ENCODE measurements at places on chromosomes 1 and 21.

GRCh38 chr1:208115924-208116640, 128.1 kb downstream of the PLXNA2 start:
- DNase-seq = no peak

- DNase-seq = no peak
Measured at GRCh38 chr1:198088360-198089071, 68.3 kb upstream of the NEK7 start.

- no peak for DNase-seq
Measured at GRCh38 chr1:164754088-164754600, 195.2 kb downstream of the PBX1 start.

GRCh38 chr1:110254604-110255391, 44.7 kb downstream of the KCNC4 start:
- DNase-seq = no peak

GRCh38 chr1:32989160-32990050, 24.8 kb upstream of the RNF19B start:
- DNase-seq = peak; percentile 75

- no peak for DNase-seq
Measured at GRCh38 chr1:23593042-23593521, 33.8 kb upstream of the ID3 start.

DNA sequence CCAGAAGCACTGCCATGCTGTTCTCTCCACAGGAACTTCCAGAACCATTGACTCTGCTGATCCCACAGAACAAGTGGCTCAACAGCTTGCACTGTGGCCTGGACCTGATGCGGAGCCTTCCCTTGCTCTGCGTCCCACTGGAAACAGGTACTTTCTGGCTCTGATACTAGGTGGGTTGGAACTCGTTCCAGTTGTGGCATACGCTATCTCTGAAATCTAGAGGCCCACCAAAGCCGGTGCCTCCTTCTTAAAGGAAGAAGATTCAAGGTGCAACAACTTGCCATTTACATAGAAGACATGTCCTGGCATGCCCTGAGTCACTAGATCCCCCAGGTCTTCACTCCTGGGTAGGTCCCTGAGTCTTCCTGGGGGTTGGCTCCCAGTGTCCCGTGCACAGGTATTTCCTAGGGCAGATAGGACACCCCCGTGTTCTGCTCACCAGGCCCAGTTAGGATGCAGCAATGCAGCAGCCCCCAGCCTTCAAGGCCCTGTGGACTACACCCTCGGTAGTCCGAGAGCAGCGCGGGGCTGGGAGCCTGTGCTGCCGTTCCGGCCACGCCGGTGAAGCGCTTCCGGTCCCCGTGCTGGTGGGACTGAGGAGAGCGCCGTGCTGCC, 10.8 kb upstream of the PCBP3 start:
- no peak for DNase-seq

- no peak for DNase-seq
Measured at GRCh38 chr1:8815582-8816151, 1.8 kb downstream of the RERE start.

- no peak for DNase-seq
Measured at GRCh38 chr1:38640371-38640770, 219.2 kb downstream of the RRAGC start.

DNA sequence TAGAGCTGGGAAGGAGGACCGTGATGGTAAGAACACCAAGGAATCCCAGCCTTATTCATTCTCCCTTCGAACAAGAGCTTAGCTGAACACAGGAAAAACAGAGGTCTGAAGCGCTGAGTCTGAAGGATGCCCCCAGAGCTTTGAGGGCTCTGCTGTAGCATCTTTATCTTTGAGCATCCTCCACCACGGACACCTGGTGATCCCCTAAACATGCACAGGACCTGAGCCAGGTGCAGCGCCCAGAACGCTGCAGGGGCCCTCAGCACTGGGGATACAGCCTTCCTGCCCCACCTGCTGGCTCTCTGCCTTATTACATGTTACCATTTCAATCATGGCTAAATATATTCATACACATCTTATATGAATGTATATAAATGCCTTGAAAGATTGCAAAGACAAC, 7.7 kb upstream of the GPATCH4 start:
- no peak for DNase-seq

DNA sequence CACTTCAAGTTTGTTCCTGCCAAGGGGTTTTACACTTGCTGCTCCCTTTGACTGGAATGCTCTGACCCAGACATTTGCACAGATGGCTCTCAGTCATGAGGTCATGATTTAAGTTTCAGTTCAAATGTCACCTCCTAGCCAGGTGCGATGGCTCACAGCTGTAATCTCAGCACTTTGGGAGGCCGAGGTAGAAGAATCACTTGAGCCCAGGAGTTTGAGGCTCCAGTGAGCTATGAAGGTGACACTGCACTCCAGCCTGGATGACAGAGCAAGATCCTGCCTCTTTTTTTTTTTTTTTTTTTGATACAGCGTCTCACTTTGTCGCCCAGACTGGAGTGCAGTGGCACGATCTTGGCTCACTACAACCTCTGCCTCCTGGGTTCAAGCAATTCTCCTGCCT, 4.5 kb upstream of the ZMYM4 start:
- no peak for DNase-seq

- DNase-seq = peak; percentile 8
Measured at GRCh38 chr1:29033829-29034466, 89.8 kb downstream of the TMEM200B start.

DNA sequence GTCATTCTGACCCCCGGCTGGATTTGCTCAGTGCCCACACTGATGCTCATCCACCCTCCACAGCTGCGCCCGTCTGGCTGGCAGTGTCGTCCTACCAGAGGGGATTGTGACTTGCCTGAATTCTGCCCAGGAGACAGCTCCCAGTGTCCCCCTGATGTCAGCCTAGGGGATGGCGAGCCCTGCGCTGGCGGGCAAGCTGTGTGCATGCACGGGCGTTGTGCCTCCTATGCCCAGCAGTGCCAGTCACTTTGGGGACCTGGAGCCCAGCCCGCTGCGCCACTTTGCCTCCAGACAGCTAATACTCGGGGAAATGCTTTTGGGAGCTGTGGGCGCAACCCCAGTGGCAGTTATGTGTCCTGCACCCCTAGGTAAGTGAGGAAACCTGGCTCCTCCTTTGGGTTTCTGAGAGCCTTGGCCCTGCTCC, 5.7 kb upstream of the EFNA4 start:
- DNase-seq = no peak

Measured in GF-D8 (cell line).